ENCODE measurements at places on chromosomes 4 and X. TPM values are rescaled to one million over a fixed set of nuclear protein-coding genes. Genes with fewer than 3 reads are reported as not detected.

DNA sequence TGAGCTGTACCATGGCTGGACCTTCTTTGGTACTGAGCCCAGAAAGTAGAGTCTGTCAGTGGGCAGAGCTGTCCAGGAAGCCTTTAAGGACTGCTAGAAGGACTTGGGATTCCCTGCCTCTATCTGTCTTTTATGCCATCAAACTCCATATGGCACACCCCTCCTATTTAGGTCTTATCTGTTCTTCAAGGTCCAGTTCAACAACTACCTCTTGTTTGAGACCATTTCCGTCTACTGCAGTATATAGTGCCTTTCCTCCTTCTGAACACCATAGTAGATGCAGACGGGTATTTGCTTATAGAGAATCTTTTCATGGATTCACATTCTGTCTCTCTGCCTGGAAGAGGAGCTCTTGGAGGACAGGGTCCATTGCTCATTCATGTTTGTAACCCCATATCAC, 146.1 kb upstream of the IL1RAPL2 start:
- no peak for DNase-seq

The TNMD gene
- total RNA-seq, result 1.5 TPM

DNA sequence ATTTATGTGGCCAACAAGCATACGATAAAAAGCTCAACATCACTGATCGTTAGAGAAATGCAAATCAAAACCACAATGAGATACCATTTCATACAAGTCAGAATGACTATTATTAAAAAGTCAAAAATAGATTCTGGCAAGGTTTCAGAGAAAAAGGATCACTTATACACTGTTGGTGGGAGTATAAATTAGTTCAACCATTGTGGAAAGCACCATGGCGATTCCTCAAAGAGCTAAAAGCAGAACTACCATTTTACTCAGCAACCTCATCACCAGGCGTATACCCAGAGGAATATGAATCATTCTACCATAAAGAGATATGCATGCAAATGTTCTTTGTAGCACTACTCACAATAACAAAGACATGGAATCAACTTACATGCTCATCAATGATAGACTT, 478.7 kb upstream of the GALNTL6 start:
- no peak for DNase-seq

GRCh38 chrX:129980540-129981199, 1.8 kb upstream of the BCORL1 start:
- DNase-seq, result peak; percentile 53

GRCh38 chr4:145047151-145047550, 50.8 kb downstream of the ANAPC10 start:
- DNase-seq, result no peak

DNA sequence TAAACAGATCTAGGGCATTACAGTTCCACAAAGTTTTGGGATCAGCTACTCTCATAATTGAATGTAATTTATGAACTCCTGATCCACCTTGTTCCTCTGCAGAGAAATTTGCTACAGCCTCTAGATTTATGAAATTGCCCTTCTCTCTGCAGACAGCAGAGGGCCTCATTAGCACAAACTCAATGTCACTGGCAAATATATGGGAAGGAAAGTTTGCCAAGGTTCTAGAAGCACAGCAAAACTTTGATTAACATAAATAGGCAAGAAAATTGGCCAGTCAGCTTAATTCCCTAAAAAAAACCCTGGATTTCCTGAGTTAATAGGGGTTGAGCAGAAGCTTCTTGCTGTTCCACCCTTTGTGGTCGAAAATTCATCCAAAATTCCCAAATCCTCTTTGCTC, 31.5 kb downstream of the PRPS1 start:
- no peak for DNase-seq

GRCh38 chrX:17475449-17476217, 100.6 kb downstream of the NHS start:
- DNase-seq, result no peak

DNA sequence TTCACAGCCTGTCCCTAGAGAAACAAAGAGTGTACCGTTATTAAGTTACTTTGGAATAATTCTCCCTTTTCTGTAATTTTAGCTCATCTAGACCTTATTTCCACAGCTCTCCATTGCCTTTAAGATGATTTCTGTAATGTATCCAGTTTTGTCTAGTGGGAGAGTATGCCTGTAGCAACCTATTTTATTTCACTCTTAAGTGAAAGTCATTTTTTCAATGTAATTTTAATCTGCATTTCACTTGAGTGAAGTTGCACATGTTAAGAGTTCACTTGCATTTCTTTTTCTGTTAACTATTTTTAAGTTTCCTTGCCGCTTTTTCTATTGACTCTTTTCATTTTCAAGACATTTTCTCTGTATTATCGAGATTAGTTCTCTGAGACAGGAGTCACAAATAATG, 46.5 kb downstream of the FANCB start:
- DNase-seq, result no peak

- no peak for DNase-seq
These were observed 62.8 kb upstream of the NLGN4X start for GRCh38 chrX:6291444-6291843.

Measured in heart right ventricle (tissue), 16 donors.